ENCODE measurements at places on chromosomes 5 and 9.

DNA sequence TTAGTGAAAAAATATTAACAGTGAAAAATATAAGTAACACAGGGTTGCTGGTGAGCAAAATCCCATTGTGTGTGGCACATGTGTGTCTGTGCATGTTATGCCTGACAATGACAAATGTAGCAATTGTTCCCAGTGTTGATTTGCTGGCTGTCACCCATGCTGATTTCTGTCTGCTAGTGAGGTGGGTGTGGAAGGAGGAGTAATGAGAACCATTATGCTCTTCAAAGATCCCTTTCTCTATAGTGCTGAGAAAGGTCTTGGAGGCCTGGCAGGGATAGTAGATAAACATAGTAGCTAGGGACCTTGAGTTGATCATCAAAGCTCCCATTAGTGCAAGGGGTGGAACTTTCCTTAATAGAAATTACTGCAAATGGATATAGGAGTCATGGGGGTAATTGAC is 152.5 kb upstream of the CLINT1 start:
- DNase-seq, result no peak

- DNase-seq, result no peak
Observed at GRCh38 chr5:107378218-107378899, 292.4 kb downstream of the EFNA5 start.

GRCh38 chr5:96692441-96692840 is 30.3 kb downstream of the CAST start:
- DNase-seq, result no peak

GRCh38 chr5:116672203-116672602 is 97.6 kb upstream of the SEMA6A start:
- DNase-seq, result no peak
